ENCODE measurements at places on chromosomes 1 and 21. TPM values are rescaled to one million over a fixed set of nuclear protein-coding genes. Genes with fewer than 3 reads are reported as not detected.

Gene FMO2
- 0.14 TPM for total RNA-seq

Gene COL11A1
- total RNA-seq = not detected

Gene RXFP4
- not detected for total RNA-seq

Gene LCK
- 0.93 TPM for total RNA-seq

Gene DNAJC28
- total RNA-seq = 3.2 TPM

Gene BARHL2
- total RNA-seq = not detected

Gene JAM2
- 1.3 TPM for total RNA-seq

Gene OR2W3
- not detected for total RNA-seq

Gene PLOD1
- total RNA-seq = 82.9 TPM

Gene CYP4A22
- total RNA-seq = 18.3 TPM

Gene HEYL
- 0.61 TPM for total RNA-seq

Gene KLHL17
- 5.4 TPM for total RNA-seq

Gene FMO4
- total RNA-seq = 7.2 TPM

Gene CNR2
- total RNA-seq = 0.28 TPM

Gene FAM72C
- 12.2 TPM for total RNA-seq

Gene TMEM54
- 0.92 TPM for total RNA-seq

Gene RBM11
- total RNA-seq = 0.08 TPM

Gene AMY2B
- total RNA-seq = 5.4 TPM

Gene NPPB
- total RNA-seq = not detected

Gene CEP170
- total RNA-seq = 21.5 TPM

Gene UMODL1
- total RNA-seq = 0.14 TPM

Gene SERTAD4
- under 0.01 TPM for total RNA-seq

Gene METTL13
- total RNA-seq = 16.1 TPM

Gene PRAMEF25
- not detected for total RNA-seq

Gene LEFTY1
- 1.4 TPM for total RNA-seq

Gene KCNQ4
- total RNA-seq = 2.1 TPM

Gene PGLYRP3
- total RNA-seq = not detected

Gene C1orf167
- total RNA-seq = not detected

Gene ERVH48-1
- not detected for total RNA-seq

Gene DCAF6
- 105 TPM for total RNA-seq

Gene TDRD10
- total RNA-seq = 0.23 TPM

Gene RPAP2
- total RNA-seq = 4.9 TPM

Gene ZNF695
- not detected for total RNA-seq

Gene PARK7
- 131 TPM for total RNA-seq

Gene FAM3B
- total RNA-seq = 5.4 TPM

Gene F3
- 1.0 TPM for total RNA-seq

Gene PADI2
- total RNA-seq = 2.4 TPM

Gene C1orf141
- total RNA-seq = not detected

Gene KPRP
- total RNA-seq = not detected

Gene IL19
- not detected for total RNA-seq

Gene GJB3
- total RNA-seq = not detected

Gene BRDT
- total RNA-seq = not detected

Gene EFNA4
- total RNA-seq = 1.8 TPM

Gene ADCY10
- 4.7 TPM for total RNA-seq

Gene IL22RA1
- total RNA-seq = 4.5 TPM

Gene GBP7
- total RNA-seq = 0.89 TPM

Gene ZNF697
- total RNA-seq = 4.4 TPM

Gene NR0B2
- total RNA-seq = 15.7 TPM

Gene LELP1
- not detected for total RNA-seq

Gene DEPDC1
- 18.3 TPM for total RNA-seq

Gene TP73
- total RNA-seq = 0.19 TPM

Gene LCE3E
- not detected for total RNA-seq

Gene RGS4
- total RNA-seq = 0.84 TPM

Data from liver (tissue), 10 donors.